Sigmoid colon (tissue), 7 donors: ENCODE measurements at places on chromosomes 7 and 10. TPM values are rescaled to one million over a fixed set of nuclear protein-coding genes. Genes with fewer than 3 reads are reported as not detected.
A peak's percentile ranks its signal among the peaks of the same experiment; 100 is the strongest.

DNA sequence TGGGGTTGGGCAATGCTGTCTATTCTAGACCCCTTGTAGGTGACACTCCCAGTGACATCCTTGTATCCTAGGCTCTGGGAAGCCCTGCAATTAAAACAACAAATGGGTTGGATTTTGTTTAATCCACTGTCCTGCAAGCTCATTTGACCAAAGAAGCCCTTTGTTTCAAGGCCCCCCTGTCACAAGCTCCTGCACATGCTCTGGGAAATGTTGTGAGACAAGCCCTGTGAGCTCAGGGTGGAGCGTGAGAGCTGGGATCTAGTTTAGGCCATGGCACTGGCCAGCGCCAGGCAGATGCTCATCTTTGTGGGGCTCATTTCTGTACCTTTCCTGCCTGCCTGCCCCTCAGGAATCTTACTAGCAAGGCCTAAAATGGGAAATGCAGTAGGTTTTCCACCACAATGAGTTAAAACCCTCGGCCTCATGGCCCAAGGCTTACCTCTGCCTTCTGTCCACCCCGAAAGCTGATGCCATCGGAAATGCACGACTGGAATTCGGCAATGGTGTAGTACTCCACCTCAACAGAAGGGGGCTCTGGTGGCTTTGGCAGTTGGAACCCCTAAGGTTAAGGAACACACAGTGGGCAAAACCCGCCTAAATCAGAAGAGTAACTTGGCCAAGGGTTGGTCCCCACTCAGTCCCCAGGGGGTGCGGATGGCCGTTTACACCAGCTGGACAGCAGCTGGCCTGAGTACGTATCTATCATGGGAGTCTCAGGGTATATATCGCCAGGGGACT, 112.0 kb downstream of the NEURL1 start:
- peak; percentile 83 for DNase-seq

DNA sequence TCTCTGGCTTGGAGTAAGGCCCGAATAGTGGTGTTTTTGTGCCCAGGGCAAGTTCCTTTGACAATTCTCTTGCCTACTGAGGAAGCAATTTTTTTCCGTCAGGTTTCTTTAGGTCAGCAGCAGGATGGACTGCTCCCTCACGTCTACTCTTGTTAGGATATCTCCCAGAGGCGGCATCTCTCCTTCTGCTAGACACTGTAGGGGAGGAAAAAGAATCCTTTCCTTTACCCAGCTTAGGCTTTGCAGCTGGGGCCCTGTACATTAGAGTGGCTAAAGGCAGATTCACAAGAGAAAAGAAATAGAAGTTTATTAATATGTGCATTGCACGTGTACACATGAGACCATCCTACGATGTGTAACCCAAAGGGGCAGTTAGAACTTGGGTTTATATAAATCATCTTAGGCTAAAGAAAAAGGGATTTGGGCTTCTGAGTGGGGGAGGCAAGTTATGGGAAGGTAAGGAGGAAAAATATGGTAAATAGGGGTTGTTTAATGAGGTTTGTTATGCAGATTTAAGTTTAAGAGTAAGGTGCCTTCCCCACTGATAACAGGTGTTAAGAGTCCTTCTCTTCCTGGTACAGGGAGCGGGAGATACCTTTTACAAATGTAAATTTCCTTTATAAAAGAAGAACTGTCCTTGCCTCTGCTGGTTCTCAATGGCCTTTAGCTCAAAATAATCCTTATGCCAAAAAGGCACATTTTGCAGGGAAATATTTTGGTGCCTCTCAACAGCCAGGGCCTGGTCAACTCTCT, 156.4 kb downstream of the AOAH start:
- no peak for DNase-seq

The FOXI2 gene
- total RNA-seq = not detected

DNA sequence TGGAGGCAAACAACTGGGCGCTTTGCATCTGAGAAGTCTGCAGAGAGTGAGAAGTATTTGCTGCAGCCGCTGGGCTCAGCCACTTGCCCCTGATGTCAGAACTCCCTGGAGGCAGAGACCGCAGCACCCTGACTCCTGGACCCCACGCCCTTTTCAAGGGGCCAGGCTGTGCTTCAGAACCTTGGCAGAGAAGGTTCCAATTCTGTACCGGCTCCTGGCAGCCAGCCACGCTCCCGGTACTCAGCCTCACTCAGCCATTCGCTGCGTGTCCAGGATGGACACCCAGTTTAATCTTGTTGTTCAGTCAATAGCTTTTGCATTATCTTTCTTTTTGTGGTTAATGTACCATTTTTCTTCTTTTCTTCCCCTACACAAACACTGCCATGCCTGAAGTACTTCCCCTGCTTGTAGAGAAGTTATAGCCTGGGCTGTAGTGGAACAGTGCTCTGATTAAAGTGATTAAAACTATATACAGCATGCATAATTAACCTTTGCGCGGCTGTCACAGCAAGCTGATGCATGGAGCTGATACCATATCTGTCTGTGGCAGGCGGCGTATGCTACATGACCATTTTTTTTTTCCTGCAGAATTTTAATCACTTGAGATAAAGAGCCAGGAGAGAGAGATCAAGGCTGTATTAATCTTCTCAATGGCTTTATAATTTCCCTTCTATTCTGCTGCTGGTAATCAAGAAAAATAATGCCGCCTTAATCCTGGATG, 578.5 kb downstream of the SDK1 start:
- no peak for DNase-seq

GRCh38 chr10:123991611-123992570, 100.3 kb upstream of the CPXM2 start:
- DNase-seq = no peak

The FAM180A gene
- 0.95 TPM for total RNA-seq

- no peak for DNase-seq
Observed at GRCh38 chr10:13973742-13974141, 357.0 kb downstream of the FRMD4A start.

The SSC4D gene
- not detected for total RNA-seq

- DNase-seq = no peak
Observed at GRCh38 chr10:62019013-62019684, 117.7 kb downstream of the ARID5B start.

GRCh38 chr10:12742771-12743170, 258.7 kb downstream of the CCDC3 start:
- no peak for DNase-seq

DNA sequence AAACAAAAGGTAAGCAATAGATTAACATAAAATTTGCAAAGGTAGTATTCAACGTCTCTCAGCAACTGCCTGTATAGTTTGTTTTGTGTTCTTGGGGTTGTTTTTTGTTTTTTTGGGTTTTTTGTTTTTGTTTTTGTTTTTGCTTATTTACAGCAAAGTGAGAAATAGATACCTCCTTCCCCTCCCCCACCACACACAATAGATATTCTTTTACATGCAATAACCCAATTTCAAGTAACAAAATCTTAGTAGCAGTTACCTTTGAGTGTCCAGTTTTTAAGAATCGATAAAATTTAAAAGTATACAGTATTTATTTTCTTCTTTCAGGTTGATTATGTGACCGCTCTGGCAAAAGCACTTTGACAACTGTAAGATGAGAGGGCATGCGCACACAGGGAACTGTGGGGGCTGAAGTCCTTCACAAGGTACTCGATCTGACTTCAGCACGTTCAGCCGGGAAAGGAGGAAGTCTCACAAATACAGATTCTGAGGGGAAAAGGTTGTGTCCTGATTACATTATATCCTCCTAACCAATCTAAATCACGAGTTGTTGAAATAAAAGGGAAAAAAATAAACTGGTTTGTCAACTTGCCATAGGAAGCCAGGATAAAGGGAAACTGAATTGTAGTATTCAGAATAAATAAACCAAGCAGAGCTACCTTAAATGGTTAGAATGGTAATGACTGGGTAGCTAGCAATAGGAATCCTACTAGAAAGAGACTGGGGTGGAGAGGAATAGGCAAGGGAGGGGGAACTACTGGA, 47.8 kb downstream of the CPEB3 start:
- DNase-seq = peak; percentile 79

GRCh38 chr7:4079956-4080355, 602.1 kb upstream of the FOXK1 start:
- no peak for DNase-seq

GRCh38 chr10:43569681-43570080, 4.7 kb downstream of the ZNF239 start:
- DNase-seq = no peak

DNA sequence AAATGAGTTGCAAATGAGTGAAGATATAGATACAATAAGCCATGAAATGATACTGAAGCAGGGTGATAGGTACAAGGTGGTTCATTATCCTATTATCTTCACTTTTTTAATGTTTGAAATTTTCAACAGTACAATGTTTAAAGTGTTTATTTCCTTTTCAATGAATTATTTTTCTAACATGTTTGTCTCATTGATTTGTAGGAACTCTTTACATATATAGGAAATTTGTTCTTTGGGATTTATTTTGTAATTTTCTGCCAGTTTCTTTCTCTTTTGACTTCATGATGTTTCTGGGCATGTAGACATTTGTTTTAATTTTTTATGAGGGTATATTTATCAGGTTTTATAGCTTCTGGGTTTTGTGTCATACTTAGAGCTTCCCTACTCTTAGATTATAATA, 108.9 kb downstream of the EXOC4 start:
- DNase-seq = no peak

GRCh38 chr7:123210986-123211385, 11.2 kb upstream of the SLC13A1 start:
- DNase-seq = no peak

- peak; percentile 58 for DNase-seq
Observed at GRCh38 chr7:140646931-140647647, 6.5 kb upstream of the DENND2A start.

- DNase-seq = no peak
Observed at GRCh38 chr10:34758447-34758996, 56.6 kb downstream of the PARD3 start.

The FXYD4 gene
- total RNA-seq = not detected

DNA sequence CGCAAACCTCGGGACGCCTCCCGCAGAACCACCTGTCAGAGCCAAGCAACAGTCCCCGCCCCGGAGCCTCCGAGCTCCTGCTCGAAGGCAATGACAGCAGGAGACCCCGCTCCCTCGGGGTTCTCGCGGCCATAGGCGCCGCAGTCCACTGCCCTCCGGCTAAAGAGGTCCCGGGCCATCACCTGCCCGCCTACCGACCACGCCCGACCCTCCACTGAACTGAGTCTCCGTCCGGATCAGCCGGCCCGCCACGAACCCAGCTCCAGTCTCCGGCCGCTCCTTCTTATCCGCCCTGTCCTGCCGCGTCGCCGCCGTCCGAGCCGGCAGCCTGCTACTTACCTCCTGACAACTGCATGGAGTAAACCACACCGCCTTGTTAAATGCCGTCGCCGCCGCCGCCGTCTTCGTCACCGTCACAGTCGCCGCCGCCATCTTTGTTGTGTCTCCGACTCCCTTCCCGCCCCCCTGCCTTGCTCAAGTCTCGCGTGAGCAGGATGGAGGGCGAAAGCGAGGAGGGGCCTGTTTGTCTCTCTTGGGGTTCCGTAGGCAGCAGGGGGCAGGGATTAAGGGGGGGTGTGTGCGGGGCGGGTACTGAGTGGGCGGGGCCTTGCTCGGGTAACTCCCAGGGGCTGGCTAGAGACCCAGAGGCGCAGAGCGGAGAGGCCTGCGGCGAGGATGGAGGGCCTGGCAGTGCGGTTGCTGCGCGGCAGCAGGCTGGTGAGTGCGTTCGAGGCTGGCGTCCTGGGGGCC, at the start of the genes ACADSB and IKZF5:
TSS of gene ACADSB (plus strand) at position 652 of the 750 bp plus-strand sequence. CDS start at position 676, 24 bp downstream.
TSS of gene IKZF5 (minus strand) at position 441 of the 750 bp plus-strand sequence. CDS start 10,170 bp downstream, outside the sequence.
- peak; percentile 99 for DNase-seq

The ZNRF2 gene
- 23.9 TPM for total RNA-seq

DNA sequence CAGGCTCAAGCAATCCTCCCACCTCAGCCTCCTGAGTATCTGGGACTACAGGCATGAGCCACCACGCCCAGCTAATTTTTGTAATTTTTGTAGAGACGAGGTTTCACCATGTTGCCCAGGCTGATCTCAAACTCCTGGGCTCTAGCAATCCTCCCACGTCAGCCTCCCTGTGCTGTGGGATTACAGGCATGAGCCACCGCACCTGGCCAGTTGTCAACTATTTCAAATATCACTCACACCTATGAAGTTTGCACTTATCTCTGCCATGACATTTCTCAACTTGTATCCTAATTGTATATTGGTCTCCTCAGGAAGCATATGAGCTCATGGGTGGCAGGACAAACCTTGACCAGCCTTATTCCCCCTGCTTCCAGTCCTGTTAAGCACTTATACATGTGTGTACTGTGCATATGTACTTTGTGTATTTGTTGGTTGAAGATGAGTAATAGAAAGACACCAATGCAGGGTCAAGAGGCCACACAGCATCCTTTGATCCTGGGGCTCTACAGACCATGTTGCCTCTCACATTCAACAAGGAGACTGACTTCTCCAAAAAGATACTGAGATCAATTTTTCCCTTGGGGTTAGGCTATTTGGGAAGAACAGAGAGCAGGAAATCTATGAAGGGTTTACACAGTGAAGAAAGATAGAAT, 82.2 kb downstream of the SLC16A9 start:
- no peak for DNase-seq

- no peak for DNase-seq
Observed at GRCh38 chr7:80785961-80786536, 132.8 kb downstream of the SEMA3C start.

DNA sequence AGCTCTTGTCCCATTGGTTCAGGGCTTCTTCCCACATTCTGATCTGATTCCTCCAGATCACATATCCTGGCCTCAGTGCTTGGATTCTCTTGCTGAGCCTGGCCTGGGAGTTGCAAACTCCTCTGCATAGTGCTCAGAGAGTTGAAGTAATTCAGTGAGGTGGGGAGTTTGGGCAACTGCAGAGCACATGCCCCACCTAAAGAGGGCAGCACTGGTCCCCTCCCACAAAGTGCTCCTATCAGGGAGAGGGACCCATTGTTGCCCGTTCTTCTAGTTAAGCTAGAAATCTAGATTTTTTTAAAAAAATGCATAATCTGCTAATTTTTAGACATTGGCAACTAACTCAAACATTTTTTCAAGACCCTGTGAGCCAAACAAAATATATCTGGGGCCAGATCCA, 45.1 kb downstream of the CHN2 start:
- DNase-seq = no peak

GRCh38 chr7:18518555-18518954, 23.0 kb downstream of the HDAC9 start:
- DNase-seq = no peak

DNA sequence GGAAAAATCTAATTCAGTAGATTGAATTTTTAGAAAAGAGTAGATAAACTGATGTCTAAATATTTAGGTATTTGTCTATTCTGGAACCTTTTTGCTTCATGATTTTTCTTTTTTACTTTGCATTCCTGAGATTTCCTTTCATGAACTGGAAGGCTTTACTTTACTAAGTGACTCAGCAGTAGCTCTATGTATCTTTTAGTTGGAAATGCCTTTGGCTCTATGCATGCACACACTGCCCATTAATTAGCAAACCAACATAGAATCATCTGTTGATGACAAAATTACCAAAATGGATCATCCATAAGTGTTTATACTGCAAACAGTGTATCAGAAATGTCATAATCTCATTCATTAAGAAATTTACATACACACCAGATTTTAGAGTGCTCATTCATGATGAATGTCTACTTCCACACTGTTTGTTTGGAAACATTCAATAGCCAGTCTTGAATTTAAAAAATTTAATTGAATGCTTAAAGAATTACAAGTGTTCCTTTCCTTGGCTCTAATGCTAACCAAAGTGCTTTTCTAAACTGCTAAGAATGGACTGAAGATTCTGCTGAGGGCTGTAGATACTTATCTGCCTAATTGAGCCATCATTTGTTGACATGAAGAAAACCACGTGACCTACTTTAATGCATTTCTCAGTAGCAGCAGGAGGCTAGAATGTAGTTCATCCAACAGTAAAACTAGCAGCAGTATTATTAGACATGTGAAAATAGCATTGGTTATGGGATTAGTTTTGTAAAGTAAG, 282.0 kb downstream of the ADK start:
- DNase-seq = no peak

- DNase-seq = no peak
Observed at GRCh38 chr7:5349437-5350173, 66.9 kb downstream of the SLC29A4 start.

- no peak for DNase-seq
Observed at GRCh38 chr7:122306320-122307227, 2.0 kb upstream of the FEZF1 start.

The ANXA8 gene
- 0.55 TPM for total RNA-seq
